Epithelial cell of proximal tubule (primary cell): ENCODE measurements at places on chromosomes 3 and 15.

GRCh38 chr3:53885239-53885638 lies 3.3 kb upstream of the ACTR8 start:
- no peak for DNase-seq

DNA sequence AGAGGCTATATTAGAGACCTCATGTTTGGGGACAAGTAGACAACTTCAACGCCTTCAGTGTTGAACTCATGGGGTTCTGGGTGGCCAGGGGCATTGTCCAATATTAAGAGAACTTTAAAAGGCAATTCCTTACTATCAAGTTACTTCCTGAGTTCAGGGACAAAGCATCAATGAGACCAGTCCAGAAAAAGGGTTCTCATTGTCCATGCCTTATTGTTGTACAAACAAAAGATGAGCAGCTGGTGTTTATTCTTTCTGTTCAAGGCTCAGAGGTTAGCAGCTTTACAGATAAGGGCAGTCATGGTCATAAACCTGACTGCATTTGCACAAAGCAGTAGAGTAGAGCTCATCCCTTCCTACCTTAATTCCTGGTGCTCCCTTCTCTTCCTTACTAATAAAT lies 18.5 kb upstream of the PDHB start:
- no peak for DNase-seq

DNA sequence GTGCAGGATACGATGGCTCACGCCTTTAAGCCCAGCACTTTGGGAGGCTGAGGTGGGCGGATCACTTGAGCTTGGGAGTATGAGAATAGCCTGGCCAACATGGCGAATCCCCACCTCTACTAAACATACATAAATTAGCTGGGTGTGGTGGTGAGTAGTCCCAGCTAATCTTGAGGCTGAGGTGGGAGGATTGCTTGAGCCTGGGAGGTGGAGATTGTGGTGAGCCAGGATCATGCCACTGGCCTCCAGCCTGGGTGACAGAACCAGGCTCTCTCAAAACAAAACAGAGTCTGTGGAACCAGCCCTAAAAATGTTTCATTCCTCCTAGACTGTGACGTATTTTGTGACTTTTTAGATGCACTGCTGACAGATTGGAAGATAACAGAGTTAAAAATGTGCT lies 34.3 kb upstream of the RAD51 start:
- DNase-seq, result no peak

- DNase-seq, result no peak
Observed at GRCh38 chr15:57502116-57502515, 89.6 kb upstream of the MYZAP start.

- no peak for DNase-seq
Observed at GRCh38 chr15:71591057-71591456, 219.3 kb upstream of the NR2E3 start.

- DNase-seq, result no peak
Observed at GRCh38 chr3:195095035-195095703, 175.8 kb downstream of the XXYLT1 start.

DNA sequence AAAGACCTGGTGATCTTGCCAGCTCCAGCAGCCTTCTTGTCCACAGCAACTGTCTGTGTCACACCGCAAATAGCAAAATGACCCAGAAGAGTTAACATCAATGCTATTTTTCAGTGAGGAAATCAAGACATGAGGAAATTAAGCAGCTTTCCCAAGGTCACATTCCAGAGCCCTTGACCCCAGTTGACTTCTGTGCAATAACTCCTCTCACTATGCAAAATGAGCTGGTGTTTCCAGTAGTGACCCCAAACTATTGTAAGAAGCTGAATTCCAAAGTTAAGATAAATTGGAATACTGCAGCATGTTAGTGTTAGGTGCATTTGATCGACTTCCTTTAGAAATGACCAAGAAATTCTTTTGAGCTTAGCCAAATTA lies 172.8 kb upstream of the SNTN start:
- no peak for DNase-seq

DNA sequence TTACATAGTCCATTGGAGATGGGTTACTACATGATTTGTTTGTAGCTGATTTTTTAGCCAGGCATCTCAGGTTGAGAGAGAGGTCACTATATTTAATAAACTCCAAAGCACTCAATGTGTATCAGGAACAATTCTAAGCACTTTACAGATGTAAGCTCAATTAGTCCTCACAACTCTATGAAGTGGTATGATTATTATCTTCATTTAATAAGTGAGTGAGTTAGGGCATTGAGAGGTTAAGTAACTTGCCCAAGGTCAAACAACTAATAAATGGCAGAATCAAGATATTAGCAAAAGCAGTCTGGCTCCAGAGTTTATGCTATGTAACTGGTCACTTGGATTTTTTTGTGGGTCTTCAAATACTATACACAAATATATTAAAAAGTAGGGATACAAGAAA lies 56.3 kb upstream of the ABI3BP start:
- DNase-seq, result no peak

DNA sequence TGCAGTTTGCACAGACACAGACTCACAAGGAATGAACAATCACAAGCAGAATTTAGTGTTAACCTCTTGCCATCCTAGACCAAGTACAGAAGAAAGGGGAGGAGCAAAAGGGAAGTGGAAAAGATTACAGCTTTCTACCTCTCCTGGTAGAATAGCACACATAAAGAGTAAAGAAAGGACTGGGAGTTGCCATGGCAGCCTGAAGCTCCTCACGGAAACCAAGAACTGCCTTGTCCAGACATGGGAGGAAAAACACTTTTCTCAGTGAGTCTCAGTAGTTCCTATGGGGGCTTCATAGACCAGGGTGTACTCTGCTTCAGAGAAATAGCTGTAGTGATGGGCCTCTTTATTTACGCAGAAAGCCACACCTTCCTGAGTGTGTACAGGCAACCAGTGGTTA lies 114.7 kb upstream of the GAP43 start:
- no peak for DNase-seq

- DNase-seq, result peak; percentile 62
Observed at GRCh38 chr3:125313060-125313635, 62.0 kb downstream of the ZNF148 start.

- DNase-seq, result no peak
Observed at GRCh38 chr15:42118650-42119445, 24.5 kb upstream of the PLA2G4D start.

DNA sequence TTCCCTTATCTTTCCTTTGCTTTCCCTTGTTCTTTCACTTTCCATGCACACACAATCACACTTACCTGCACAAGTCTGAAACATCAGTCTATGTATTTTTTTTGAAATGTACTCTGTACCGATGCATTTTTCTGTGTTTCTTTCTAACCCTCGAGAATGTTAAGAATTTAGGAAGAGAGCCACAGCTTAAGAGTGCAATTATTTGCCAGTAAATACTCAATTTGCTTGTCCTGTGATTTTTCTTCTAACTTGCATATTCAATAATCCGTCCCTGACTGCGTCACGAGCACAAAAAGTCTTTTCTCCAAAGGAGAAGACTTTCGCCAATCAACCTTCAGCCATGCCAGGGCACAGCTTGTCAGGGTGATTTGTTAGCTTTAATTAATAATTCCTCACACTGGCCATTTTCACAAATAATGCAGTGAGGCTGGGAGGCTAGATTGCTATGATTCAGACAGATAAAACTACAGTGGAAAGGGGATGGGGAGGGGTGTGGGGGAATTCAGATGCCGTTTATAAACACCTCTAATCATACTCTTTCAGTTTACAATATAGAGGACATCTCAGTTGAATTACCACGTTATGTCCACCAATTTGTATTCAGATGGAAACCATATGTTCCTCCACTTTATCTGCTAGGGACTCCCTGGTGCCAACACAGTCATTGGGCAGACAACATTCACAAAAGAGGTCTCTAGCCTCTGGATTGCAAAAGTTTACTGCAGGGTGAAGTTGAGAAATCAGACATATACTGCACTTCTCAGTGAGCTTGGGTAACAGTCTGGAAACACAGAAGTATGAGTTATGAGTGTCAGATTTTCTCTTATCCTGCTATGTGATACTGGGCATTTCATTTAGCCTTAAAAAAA lies 388.0 kb downstream of the ZBTB20 start:
- no peak for DNase-seq

GRCh38 chr3:66353530-66353929 lies 132.7 kb downstream of the SLC25A26 start:
- no peak for DNase-seq

- no peak for DNase-seq
Observed at GRCh38 chr15:78461171-78461888, 23.3 kb downstream of the IREB2 start.

DNA sequence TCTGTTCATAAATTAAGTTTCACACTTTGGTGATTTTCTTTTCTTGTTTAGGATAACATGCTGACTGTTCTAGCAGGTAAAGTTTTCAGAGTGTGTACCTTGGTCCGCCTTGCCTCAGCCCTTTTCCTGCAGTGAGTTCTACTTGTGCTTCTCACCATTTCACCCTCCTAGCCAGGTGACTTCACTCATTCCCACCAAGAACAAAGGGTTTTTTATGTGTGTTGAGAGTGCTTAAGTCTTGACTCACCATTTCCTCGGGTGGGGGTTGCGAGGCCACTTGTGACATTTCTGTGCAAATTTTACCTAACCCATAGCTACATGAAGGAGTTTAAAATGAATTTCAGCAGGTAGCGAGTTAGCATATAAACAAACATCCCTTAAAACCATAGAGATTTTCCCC lies 81.4 kb downstream of the C3orf38 start:
- peak; percentile 4 for DNase-seq

DNA sequence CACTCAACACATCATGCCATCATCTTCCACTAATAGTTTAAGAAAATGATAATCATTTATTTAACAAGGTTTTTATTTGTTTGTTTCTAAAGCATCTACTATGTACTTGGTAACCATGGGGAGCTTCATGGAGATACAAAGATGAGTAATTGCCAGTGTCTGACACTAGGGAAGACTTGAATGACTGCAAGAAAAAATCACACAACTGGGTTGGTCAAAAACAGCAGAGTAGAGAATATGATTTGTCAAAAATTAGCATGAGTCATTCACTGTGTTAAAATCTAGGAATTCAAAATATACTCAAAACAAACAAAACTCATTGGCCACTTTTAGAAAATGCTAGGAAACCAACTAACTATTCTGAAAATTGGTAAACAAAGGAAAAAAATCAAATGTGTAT lies 6.3 kb downstream of the BNC1 start:
- peak; percentile 46 for DNase-seq

DNA sequence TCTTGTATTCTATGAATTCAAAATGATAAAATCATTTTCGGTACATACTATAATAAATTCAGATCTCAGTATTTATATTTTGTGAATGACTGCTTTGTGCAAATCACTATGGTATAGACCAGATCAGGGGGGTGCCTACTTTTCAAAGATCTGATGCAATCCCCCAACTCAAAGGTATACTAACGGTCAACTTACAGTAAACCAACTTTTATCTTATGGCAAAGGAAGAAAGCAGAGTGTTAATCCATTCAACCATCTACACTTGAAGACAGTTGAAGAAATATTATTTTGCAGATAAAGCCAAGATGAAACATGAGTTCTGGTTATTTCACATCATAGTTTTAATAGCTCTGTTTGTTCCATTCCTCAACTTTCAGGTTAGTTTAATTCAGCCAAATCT lies 197.1 kb downstream of the MEX3B start:
- no peak for DNase-seq

DNA sequence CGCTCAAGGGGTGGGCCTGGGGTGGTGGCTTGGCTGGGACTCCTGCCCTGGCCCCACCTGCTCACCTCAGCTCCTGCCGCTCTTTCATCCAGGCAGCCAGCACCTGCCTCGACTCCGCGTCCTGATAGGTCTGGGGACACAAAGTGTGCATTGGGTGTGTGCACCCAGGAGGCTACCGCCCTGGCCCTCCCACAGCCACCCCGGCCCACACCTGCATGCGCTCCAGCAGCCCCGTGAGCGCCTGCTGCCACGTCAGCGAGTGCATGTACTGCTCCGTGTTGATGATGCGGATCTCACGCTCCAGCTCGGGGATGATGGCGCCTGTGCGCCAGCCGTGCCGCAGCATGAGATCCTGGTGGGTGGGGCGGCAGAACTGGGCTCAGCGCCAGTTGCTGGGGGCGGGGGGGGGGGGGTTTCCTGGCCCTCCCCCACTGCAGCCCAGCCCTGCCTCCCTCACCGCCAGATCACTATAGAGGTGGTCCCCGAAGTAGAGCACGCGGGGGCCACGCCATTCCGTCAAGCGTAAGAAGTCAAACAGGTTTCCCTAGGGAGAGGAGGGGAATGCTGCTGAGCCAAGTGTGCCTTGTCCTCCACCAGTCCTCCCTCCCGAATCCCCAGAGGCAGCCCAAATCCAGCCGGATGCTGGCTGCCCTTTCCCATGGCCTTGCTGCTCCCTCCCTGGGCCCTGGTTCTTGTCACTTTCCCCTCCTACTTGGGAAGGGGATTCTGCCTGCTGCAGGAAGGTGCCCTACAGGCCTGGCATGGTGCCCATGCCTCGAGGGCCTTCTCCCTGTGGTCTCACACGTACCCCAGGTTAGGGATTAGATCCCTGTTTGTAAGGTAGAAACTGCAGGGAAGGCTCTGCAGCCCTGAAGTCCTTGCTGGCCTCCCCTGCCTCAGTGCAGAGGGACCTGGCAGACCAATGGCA lies 8.6 kb downstream of the NT5DC2 start:
- no peak for DNase-seq

GRCh38 chr15:50747523-50747922 lies 18.0 kb downstream of the SPPL2A start:
- DNase-seq, result no peak

DNA sequence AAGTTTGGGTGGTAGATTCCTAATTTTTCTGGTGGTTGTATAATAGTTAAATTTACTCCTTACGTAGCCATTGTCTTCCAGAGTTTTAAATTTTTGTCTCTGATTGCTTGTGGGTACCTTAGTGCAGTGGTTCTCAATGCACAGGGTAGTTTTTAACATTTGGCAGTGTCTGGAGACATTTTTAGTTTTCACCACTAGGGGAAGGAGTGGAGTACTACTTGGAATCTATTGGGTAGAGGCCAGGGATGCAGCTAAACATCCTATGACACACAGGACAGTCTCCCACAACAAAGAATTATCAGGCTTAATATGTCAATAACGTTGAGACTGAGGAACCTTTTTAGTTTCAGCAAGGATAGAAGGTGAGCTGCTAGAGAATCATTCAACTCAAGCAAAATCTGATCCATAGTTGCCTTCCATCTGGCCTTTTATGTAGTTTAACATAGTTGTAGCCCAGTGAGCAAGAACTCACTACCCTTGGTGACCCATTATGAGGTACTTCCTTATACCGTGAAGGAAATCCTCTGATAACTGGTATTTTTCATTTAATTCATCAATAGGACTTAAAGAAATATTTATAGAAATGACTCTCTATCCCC lies 8.6 kb upstream of the STX19 start:
- DNase-seq, result no peak

GRCh38 chr3:61141697-61142096 lies 109.6 kb downstream of the FHIT start:
- DNase-seq, result no peak

- peak; percentile 59 for DNase-seq
Observed at GRCh38 chr3:64049136-64049535, 25.8 kb upstream of the PSMD6 start.

DNA sequence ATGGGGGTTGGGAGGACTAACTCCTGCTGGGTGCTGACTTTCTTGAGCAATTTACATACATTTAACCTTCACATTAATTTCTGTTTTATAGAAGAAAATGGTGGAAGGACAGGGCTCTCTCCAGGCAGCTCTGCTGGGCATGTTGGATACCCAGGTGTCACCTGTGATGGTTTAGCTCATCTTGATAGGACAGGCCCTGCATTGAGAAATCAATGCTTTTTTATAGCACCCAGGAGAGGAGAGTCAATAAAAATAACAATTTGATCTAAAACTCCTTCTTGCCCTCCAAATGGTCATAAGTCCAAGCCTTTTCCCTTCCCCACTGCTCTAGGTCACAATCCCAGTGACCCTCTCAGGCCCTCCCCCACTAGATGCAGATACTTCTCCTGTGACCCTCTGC lies 48.3 kb upstream of the RBP1 start:
- no peak for DNase-seq
